ENCODE measurements at places on chromosomes 12 and 14.

- DNase-seq, result no peak
Observed at GRCh38 chr12:99746538-99746937, 99.0 kb downstream of the GARIN6 start.

DNA sequence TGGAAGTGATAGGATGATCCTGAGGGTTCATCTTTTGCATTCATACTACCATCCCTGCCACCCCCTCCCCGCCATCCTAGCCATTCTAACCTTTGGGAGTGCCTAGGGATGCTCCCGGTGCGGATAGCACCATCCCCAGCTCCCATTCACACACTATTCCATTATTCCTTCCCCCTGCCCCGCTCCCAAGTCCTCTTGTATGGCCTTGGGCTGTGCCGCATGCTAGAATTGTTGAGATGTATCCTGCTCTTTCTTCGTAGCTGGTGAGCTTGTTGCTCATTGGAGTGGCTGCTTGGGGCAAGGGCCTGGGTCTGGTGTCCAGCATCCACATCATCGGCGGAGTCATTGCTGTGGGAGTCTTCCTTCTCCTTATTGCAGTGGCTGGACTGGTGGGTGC is 644 bp downstream of the TSPAN31 start:
- no peak for DNase-seq

DNA sequence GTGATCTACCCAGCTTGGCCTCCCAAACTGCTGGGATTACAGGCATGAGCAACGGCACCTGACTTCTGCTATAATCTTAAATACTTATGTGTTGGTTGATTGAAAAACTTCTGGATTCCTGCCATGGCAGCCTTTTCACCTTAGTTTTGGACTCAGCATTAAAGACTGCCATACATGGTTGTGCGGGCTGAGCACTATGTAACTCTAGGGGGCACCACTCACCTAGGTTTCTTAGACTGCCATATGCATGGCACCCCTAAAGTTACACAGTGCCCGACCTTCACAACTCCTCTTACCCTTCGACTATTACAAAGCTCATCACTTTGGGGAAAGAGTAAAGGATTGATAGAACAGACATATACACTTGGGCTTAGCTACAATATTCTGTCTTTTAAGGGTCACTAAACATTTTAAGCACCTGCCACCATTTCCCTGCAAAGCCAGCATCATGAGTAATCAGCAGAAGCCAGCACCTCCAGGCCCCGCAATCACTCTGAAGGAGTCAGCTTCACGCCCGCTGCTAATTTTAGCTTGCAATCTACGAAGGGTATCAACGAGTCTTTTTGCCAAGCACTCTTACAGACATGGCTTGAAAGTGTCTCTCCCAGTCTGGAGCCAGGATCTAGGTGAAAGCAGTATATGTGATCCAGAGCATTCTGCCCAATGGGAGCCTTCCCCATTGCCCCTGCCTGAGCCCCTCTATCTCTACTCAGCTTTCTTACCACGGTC is 59.8 kb downstream of the SUDS3 start:
- no peak for DNase-seq

DNA sequence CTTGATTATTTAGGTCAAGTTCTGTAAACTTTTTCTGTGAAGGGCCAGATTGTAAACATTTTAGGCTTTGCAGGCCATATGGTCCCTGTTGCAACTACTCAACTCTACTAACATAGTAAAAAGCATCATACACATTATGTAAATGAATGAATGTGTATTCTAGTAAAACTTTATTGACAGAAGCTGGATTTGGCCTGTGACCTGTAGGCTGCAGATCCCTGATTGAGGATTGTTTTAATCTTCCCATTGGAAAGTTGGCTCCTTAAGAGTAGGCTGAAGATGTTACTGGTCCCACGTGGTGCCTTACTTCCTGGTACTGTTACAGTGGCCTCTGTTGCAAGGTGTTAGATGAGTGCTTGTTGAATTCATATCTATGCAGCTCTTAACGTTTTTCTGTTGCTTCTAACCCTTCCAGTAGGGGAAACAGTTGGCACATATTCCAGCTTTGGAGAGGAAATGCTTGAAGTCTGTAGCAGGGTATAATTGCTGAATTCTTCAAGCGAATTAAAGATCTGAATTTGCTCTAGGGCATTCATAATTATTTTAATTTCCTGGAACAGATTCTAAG is 133.6 kb upstream of the DNM1L start:
- no peak for DNase-seq

- peak; percentile 35 for DNase-seq
Observed at GRCh38 chr12:92553389-92553788, 149.4 kb upstream of the PLEKHG7 start.

GRCh38 chr12:118398940-118399339 is 22.6 kb downstream of the SUDS3 start:
- no peak for DNase-seq

GRCh38 chr12:120012067-120012621 is 23.1 kb downstream of the BICDL1 start:
- peak; percentile 11 for DNase-seq

GRCh38 chr12:9721394-9722092 is 11.4 kb downstream of the CLECL1 start:
- peak; percentile 41 for DNase-seq

DNA sequence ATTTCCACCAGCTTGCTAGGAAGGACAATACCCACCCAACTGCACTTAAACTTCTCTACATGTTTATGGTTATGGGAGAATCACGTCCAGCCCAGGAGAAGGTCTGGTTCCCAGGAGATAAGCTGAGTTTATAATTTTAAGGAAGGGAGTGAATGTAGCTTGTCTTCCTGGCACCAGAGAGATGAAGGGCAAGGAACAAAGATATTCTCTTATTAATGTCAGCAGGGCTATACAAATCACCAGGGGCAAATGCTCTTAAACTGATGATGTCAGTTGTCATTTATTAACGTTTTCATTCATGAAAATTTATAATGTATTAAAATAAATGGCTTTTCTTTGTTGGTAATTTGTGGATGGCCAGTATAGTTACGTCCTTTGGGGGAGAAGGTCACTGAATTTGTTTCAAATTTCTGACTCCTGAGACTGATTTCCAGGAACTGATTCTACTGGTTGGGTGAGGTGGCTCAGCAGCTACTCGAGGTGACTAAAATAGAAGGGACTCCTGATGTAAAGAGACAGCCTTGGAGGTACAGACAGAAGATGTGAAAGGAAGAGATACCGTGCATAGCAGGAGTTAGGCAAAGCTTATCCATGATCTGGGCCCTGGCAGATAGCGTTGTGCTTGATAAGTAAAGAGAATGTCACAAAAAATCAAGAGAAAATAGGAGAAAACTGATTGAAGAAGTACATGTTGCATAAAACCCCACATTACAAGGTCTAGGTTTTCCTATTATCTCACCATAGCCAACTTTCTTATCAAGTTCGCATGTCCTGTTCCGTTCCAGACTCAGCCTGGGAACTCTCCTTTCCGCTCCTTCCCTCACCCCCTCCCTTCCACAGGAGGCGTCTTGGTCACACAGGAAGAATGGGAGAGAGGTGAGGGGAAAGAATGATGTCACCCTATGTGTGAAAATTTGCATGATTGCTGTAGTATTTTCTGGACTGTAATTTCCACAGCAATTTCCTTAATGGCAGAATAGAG is 367.1 kb upstream of the FAR2 start:
- peak; percentile 80 for DNase-seq

- no peak for DNase-seq
Observed at GRCh38 chr14:102530828-102531478, 21.4 kb upstream of the ANKRD9 start.

- DNase-seq, result no peak
Observed at GRCh38 chr12:3032770-3033538, 44.2 kb upstream of the TSPAN9 start.

DNA sequence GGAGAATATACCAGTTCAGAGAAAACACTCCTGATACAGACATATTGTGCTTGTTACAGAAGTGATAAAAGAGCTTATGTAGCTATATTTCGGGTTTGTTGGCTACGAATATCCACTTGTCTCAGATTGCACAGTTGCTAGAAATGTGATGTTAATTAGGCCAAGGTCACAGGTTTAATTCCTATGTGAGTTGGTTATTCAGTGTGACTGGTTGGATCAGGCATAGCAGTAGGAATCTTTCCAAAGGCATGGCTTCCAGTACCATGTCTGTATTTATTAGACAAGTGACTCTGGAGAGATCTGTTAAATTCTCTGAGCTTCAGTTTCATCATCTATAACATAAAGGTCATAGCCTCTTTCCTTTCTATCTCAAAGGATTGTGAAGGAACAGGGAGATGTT is 152.7 kb upstream of the KITLG start:
- no peak for DNase-seq

DNA sequence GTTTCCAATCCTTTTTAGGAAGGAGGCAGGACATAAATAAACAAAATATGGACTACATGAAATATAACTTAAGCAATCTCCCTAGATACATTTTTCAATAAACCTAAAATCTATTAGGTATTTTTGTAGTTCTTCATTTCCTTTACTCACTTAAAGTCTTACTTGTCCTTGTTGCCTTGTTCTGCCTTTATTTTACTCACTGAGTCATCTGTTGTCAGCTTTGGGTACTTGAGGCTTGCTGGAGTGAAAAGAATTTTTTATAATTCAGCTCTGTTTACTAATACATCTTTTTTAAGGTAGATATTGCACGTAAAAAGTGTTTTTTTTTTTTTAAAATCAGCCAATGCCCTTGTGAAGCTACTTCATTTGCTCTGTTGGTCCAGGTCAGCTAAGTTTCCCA is 216.2 kb downstream of the PELI2 start:
- peak; percentile 36 for DNase-seq

- no peak for DNase-seq
Observed at GRCh38 chr14:32545095-32545494, 216.0 kb downstream of the AKAP6 start.

DNA sequence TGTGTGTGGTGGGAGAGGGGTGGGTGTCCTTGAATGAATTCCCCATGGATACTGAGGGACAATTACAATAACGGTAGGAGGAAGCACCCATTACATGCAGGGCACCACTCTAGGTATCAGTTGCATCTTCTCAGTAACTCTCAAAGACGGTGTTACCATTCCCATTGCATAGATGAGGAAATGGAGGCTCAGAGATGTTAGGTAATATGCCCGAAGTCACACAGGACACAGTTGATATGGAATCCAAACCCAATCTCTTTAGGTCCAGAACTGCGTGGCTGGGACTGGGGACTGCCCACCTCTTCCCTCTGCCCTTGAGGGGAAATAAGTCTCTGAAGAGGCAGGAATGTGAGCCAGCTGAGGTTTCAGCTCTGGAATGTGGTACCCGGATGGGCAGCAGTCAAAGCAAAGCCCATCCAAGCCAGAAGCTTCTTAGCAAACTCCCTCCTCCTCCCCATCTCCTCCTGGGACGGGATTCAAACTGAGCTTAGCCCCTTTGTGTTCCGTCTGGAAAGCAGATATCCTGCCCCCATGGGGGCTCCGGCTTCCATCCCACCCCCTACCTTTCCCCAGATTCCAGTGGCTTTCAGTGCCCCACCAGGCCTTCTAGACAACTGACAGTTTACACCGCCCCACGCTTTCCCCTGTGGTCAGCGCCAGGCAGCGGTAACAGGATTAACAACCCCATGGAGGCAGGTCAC is 187.5 kb downstream of the RBM19 start:
- no peak for DNase-seq
